ENCODE measurements at places on chromosomes 13 and 19. TPM values are rescaled to one million over a fixed set of nuclear protein-coding genes. Genes with fewer than 3 reads are reported as not detected.
A peak's percentile ranks its signal among the peaks of the same experiment; 100 is the strongest.

Gene ZNF85
- total RNA-seq: 0.34 TPM

Gene MIDN
- 116 TPM for total RNA-seq

DNA sequence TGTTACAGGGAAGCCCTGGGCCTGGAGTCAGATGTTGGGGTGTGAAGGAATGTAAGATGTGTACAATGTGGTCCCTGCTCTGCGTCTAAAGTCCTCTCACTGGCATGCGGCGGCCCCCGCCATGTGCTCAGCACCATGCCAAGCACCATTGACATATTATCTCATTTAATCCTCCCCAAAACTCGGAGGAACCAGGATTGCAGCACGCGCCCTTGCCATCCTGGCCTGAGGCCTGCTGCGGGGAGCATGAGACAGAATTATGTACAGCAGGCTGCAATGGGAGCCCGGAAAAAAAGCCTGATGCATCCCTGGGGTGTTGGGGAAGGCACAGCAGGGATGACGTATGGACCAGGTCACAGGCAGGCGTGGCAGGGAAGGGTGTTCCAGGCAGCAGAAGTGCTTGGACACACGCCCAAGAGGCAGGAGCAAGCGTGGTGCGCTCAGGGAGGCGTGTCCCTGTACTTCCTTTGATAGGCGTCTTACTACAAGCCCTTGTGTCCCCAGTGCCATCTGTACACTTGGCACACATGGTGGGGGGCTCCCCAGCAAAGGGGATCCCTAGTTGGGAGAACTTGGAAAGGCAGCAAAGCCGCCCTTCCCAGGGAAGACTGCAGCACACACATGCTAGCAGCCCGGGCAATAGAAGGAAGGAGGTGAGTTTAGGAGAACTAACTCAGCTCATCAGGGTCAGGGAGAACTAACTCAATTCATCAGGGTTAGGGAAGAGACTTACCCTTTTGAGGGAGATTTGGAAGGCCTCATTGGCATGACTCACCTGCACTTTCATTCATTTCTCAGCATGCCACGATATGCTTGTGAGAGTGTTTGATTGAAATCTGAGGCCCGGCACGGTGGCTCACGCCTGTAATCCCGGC, 3.4 kb downstream of the EVI5L start:
- DNase-seq: no peak

- no peak for DNase-seq
Measured at GRCh38 chr13:75467040-75467728, 14.8 kb downstream of the TBC1D4 start.

- DNase-seq: no peak
Measured at GRCh38 chr19:6060600-6061375, 49.5 kb downstream of the RFX2 start.

Gene TPRX2
- not detected for total RNA-seq

DNA sequence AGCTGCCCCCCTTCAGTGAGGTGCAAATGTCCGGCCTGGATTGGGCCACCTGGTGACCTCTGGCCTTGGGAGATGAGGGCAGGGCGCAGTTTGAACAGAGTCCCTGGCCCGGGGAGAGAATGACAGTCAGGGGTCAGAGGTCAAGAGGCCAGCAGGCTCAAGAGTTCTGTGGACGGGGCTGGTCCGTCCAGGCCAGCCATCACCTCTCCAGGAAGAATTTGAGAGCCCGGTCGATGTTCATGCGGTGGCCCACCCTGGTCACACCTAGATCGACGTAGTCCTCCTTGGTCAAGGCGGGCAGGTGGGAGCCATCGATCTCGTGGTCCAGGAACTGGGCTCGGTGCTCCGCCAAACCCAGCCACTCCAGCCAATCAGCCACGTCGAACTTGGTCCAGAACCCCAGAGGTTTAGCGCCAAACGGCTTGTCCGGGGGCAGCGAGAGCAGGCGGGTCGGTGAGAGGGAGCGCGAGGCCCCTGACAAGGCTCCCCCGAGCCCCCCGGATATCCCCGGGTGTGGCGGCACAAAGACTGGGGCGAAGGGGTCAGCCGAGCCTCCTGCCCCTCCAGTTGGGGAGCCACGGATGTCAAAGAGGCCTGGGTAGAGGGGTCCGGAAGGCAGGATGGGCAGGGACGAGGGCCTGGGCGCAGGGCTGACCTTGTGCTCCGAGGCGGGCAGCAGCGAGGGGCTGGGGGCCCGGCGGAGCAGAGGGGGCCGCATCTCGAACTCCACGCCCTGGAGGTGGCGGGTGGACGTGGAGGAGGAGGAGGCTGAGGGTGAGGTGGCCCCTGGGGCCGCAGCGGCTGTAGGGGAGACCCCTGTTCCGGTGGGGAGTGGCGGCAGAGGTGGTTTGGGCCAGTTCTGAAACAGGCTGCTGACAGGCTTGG, 12.8 kb downstream of the C19orf81 start:
- DNase-seq: no peak

GRCh38 chr19:55256562-55257460, 2.0 kb downstream of the PPP6R1 start:
- no peak for DNase-seq

GRCh38 chr13:32902874-32903273, 113.3 kb upstream of the KL start:
- peak; percentile 68 for DNase-seq

DNA sequence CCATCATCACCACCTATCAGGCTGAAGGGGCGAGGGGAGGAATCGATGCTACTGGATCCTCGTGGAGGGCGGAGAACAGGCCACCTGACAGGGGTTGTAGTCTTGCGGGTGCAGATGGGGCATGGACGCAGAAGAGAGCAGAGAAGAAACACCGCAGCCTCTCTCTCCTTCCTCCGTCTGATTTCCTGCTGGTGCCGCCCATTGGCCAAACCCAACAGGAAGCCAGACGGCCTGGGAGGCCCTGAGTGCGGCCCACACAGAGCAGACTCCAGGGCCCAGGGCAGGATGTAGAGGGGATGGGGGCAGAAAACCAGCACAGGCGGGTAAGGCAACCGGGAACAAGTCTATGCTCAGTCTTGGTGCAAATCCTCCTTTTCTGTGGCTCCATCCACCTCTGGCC, 15.4 kb downstream of the CEBPA start:
- no peak for DNase-seq

DNA sequence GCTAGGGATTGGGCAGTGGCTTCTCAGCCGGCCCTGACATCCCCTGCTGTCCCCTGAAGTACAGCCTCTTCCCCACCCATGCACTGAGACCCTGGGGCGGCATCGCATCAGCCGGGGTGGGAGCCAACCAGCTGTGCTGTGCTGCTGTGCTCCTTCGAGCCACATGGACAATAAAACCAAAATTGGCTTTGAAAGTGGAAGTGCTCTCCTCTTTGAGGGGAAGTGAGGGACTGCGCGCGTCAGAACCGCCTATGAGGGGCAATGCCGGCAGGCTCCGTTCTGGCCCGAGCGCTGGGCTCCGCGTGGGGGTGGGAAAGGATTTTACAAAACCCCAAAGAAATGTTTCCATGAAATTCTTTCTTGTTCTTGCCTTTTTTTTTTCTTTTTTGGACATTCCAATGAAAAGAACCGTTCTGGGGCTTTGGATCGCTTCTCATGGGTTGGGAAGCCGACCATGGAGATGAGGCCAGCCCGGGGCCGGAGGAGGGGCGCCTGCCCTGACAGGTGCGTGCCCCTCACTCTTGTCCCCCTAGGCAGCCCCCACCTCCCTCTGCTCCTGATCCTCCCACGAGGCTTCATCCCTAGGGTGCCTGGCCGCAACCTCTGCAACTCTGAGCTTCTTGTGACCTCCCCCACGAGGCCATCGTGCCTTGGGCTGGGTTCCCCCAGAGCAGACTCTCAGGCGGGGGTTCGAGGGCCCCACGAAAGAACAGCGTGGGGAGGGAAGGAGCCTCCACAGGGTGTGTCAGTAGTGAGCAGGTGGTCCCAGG, 22.6 kb downstream of the KLHL26 start:
- DNase-seq: no peak

Gene ZNF700
- total RNA-seq: 4.6 TPM

Gene MEF2B
- total RNA-seq: not detected

- DNase-seq: no peak
Measured at GRCh38 chr13:83350569-83350968, 531.7 kb downstream of the SLITRK1 start.

Gene GJB6
- total RNA-seq: not detected

- DNase-seq: no peak
Measured at GRCh38 chr19:55198651-55199050, 10.7 kb downstream of the PTPRH start.

Gene CGB8
- not detected for total RNA-seq

Gene CAMSAP3
- 0.16 TPM for total RNA-seq

- DNase-seq: peak; percentile 23
Measured at GRCh38 chr19:5961969-5962945, 15.7 kb downstream of the RANBP3 start.

DNA sequence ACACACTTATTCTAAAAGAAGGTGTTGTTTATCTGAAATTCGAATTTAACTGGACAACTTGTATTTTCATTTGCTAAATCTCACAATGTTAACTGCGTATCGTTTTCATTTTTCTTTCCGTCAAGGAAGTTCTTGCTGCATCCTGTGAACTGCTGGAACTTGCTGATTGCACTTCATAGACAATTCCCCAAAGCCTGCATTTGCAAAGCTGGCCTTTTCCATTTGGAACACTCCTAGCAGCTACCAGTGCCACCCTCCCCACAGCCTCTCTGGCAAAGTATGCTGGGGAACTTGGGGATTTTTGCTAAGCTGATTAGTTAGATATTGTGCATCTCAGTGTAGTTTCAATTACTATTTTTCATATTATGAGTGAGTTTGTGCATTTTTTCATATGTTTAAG, 20.4 kb upstream of the ARGLU1 start:
- no peak for DNase-seq

Gene LMO7
- 134 TPM for total RNA-seq

Gene LGALS4
- 0.55 TPM for total RNA-seq

Gene KRI1
- total RNA-seq: 17.5 TPM

GRCh38 chr13:81551036-81551435, 1210.1 kb upstream of the SPRY2 start:
- no peak for DNase-seq

Gene GPR12
- not detected for total RNA-seq

DNA sequence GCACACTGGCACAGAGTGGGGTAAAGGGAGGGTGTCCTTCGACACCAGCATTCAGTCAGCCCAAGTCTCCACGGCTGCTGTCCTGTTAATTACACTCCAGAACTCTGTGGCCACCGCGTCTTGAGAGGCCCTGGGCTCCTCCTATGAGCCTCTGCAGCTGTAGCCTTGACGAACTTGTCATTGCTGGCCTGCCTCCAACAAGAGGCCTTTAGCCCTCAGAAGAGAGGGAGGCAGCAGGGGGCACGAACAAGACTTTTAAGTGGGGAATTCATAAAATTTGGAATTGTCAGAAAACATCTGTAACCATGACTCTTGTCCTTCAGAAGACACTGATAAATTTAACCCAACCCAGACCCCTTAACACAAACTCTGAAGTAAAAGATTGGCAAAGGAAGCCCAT, 241.9 kb downstream of the UQCRFS1 start:
- no peak for DNase-seq

Gene HRC
- 190 TPM for total RNA-seq

Gene MED4
- total RNA-seq: 32.6 TPM

- DNase-seq: peak; percentile 85
Measured at GRCh38 chr13:102642475-102642874, 45.7 kb downstream of the TPP2 start.

DNA sequence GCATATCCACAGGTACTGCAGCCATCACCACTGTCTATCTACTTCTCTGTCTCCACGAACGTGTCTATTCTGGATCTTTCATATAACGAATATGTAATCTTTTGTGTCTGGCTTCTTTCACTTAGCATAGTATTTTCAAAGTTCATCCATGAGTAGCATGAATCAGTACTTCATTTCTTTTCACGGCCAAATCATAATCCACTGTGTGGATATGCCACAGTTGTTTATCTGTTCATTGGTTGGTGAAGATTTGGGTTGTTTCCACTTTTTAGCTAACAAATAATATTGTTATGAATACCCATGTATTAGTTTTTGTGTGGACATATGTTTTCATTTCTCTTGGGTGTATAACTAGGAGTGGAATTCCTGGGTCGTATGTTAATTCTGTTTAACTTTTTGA, 14.4 kb downstream of the RGCC start:
- no peak for DNase-seq

GRCh38 chr13:98505217-98505616, 71.7 kb downstream of the STK24 start:
- no peak for DNase-seq

Gene CYP4F22
- total RNA-seq: 0.29 TPM

Gene TPTE2
- not detected for total RNA-seq

DNA sequence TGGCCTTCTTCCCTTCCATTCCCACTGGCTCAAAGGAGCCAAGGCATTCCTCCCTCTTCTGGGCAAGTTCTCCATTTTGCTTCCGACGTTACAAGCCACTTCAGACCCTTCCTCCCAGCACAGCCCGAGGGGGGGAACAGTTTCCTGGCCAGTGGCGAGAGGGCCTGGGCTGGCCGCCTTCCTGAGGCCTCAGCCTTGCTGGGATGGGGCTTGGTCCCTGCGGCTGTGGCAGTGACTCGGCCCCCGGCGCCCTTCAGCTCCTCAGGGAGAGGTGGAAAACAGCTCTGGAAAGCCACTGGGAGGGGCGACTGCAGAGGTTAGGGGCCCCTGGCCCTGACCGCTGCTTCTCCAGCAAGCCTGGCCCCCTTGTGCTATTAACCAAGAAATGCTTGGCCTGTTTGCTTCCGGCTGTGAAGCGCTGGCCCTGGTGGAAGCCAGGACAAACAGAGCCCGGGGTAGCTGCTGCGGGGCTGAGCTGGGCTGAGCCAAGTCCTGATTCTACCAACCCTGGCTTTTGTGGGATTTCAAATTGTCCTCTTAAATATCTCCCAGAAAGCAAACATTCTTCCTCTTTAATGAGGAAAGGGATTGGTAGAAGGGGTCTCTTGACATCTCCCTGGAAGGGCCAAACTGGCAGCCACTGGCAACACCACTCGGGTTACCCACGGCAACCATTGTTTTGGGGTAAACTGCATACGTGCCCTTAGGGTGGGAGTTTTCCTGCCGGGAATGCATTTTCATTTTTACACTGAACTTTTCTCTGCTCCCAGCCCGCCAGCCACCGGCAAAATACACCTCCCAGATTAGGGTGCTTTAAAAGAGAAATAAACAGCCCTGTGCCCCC, 38.7 kb downstream of the C13orf46 start:
- no peak for DNase-seq

DNA sequence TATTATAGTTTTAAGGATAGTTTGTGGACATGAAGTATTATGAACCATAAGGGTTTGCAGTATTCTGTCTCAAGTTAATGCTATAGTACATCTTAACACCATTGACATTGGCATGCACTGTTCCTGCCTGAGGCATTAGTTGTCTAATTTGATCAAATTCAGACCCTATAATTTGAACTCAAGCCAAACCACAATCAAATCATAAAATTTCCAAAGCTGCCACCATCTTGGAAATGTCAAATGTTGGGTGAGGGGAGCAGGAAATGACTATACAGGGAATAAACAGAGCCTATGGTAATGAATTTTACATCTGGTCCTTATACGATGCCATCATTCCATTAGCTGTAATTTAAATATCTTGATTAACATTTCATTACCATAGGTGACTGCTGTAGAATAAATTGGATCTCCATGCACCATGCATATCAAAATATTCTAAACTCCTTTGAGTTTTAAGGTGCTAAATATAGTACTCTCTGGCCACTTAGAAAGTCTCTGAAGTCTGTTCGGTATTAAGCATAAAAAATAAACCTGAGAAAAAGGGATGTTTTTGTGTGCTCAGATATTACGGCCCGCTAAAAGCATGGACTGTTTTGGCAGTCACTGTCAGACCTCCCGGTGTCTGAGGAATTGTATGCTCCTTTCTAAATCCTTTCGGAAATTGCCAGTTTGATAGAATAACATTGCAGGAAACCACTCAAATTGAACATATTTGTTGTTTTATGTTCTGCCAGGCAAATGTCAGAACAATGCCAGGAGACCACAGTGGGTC, 257.7 kb downstream of the SPRY2 start:
- DNase-seq: no peak

Gene ZNF83
- 2.8 TPM for total RNA-seq

Gene GSX1
- not detected for total RNA-seq

Gene FFAR3
- not detected for total RNA-seq

Gene ATP1A3
- total RNA-seq: not detected
